Endothelial cell (in vitro differentiated cells): ENCODE measurements at places on chromosomes 7 and 10. TPM values are rescaled to one million over a fixed set of nuclear protein-coding genes. Genes with fewer than 3 reads are reported as not detected.

DNA sequence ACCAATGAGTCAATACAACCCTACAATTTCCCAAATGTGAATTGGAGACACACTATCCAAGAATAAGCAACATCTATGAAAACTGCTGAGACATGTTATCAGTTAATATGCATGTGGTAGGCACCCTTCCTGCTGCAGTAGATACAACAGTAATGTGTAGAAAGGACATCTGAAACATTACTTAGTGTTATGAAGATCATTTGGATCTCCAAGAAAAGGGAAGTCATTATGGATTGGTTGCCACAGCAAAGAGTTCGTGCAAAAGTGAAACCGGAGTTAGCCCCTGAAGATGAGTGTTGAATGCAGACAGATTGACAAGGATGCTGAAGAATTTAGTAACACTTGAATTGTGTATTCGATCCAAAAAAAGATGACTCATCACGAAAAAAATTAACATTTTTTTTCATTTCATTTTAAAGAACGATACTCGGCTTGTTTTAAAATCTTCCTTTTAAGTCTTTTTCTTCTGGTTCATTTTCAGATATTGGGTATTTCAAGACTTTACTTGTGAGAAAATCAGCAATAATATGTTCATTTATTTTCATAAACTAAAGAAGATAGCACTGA is 322.4 kb upstream of the KLF6 start:
- no peak overlapping the region for H3K4me3 ChIP-seq
- peaks cover 3% of the 10 kb centered on the region for H3K27me3 ChIP-seq
- H3K36me3 ChIP-seq: no peaks in the 10 kb centered on the region

- H3K36me3 ChIP-seq: no peaks in the 10 kb centered on the region
- no peak for DNase-seq
- H3K4me1 ChIP-seq: peaks cover 3% of the 10 kb centered on the region
- no peaks in the 10 kb centered on the region for H3K27me3 ChIP-seq
- no peak overlapping the region for H3K27ac ChIP-seq
These were observed 3.4 kb downstream of the GNAT3 start for GRCh38 chr7:80508440-80508839.

TSPAN13 gene
- total RNA-seq: 82.0 TPM

SUGCT gene
- 1.6 TPM for total RNA-seq

GRCh38 chr7:151456782-151457181 is 16.8 kb upstream of the CRYGN start:
- peaks cover 24% of the 10 kb centered on the region for H3K4me1 ChIP-seq
- no peak overlapping the region for H3K4me3 ChIP-seq
- peaks cover 3% of the 10 kb centered on the region for H3K27me3 ChIP-seq

OR6B1 gene
- not detected for total RNA-seq

ANKRD61 gene
- not detected for total RNA-seq

RADIL gene
- 2.4 TPM for total RNA-seq

DNA sequence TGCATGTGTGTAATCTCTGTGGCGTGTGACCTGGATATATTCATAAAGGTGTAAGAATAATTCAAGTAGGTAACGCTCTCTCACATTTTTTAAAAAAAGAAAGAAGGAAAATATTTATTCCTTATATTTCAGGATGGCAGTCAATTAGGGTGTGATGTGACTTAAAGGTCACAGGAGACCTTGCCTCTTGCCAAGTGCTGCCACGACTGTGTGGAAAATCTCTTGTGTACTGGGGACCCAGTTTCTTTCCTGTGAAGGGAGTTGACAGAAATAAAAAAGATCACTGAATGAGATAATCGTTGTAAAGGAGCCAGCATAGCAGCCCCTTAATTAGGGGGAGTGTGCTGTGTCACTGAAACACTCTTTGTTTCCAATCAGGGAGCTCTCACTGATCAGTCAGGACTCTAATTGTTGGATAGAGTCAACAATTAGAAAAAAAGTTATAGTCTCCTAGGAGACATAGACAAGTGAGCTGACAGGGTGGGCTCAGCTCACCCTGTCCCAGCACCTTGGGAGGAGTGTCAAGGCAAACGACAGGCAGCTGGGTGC is 31.1 kb downstream of the PTPRE start:
- peaks cover 33% of the 10 kb centered on the region for H3K4me1 ChIP-seq
- DNase-seq: no peak
- H3K27me3 ChIP-seq: peaks cover 14% of the 10 kb centered on the region
- H3K4me3 ChIP-seq: no peak overlapping the region

GRCh38 chr10:118003126-118003525 is 43.6 kb downstream of the RAB11FIP2 start:
- H3K4me1 ChIP-seq: no peaks in the 10 kb centered on the region
- peaks cover 3% of the 10 kb centered on the region for H3K36me3 ChIP-seq
- no peak overlapping the region for H3K27ac ChIP-seq
- no peaks in the 10 kb centered on the region for H3K27me3 ChIP-seq
- DNase-seq: no peak

- H3K36me3 ChIP-seq: no peaks in the 10 kb centered on the region
- peaks cover 16% of the 10 kb centered on the region for H3K4me1 ChIP-seq
- H3K4me3 ChIP-seq: no peak overlapping the region
These were observed 93.1 kb upstream of the DKK1 start for GRCh38 chr10:52220947-52221346.

DNA sequence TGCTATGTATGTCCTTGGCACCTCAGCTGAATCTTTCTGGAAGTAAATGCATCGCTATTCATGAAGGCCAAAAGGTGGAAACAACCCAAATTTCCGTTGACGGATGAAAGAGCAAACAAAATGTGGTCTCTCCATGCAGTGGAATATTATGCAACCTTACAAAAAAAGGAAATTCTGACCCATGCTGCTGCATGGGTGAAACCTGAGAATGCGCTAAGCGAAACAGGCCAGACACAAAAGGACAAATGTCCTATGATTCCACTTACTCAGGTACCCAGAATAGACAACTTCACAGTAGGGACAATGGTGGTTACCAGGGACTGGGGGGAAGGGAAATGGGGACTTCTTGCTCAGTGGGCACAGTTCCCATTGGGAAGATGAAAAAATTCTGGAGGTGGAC is 158.8 kb downstream of the CAMK1D start:
- peaks cover 2% of the 10 kb centered on the region for H3K27me3 ChIP-seq
- no peaks in the 10 kb centered on the region for H3K4me1 ChIP-seq
- H3K4me3 ChIP-seq: no peak overlapping the region
- no peaks in the 10 kb centered on the region for H3K36me3 ChIP-seq
- H3K27ac ChIP-seq: no peak overlapping the region

- no peak overlapping the region for H3K27ac ChIP-seq
- H3K4me3 ChIP-seq: no peak overlapping the region
- no peaks in the 10 kb centered on the region for H3K27me3 ChIP-seq
- no peaks in the 10 kb centered on the region for H3K36me3 ChIP-seq
- H3K4me1 ChIP-seq: no peaks in the 10 kb centered on the region
These were observed 893.9 kb downstream of the CCSER2 start for GRCh38 chr10:85222300-85222699.

CALHM1 gene
- total RNA-seq: not detected

DNA sequence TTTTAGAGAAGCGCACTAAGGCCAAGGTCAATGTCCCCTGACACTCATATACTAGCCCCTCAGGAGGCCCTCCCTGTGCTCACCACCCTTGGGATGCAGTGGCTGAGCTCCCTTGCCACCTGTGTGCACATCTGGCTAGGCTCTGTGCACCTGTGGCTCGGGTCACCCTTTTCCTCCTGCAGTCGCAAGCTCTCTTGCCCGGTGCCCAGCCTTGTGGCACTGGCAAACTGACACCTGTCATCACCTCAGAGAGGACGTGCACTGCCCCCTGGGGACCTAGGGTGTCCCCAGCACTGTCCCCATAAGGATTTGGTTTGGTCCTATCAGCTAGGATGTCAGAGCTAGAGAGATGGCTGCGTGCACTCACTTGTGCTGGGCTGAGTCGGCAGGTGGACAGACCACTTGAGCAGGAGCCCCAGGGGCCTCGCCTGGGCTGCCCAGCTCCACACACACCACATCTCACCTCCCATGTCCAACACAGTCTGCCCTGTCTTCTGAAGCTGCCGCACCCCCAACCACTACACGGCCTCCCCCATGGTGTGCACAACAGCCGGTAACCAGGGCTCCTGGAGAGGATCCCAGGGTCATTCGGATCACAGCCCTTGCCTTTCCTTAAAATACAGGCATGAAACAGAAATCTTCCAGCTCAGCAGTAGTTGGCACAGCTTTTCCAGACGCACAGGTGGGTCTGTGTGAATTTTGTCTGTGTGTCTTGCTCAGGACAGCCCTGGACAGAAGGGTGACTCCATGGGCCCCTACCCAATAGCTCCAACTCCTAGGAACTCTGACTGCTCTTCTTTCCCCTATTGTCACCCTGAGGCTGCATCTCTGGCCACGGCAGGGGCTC is 111.0 kb downstream of the GRID1 start:
- peaks cover 4% of the 10 kb centered on the region for H3K27me3 ChIP-seq
- no peak for DNase-seq
- no peak overlapping the region for H3K27ac ChIP-seq

DNA sequence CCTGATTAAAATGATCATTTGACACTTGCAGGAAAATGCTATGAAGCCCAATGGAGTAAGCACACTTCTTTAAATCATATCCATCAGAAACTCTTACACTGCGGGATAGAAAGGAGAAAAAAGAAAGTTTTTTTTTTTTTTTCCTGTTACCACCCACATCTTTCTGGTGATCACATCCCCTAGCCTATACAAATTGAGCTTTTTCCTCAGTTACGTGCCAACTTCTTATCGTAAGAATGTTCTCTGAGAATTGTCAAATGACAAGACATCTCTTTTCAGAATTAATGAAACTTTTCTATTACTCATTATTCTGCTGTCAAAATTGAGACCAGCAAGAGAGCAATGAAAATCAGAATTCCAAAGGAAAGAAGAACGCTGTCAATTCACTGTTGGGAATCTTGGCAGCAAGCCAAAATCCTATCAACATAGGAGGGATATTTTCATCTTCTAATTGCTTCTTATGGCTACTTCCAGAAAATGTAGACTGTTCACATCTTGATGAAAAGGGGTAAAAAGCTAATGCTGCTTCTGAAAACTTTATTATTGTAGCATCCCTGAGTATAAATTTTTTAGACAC is 179.5 kb downstream of the ADAM12 start:
- H3K4me1 ChIP-seq: no peaks in the 10 kb centered on the region
- H3K27me3 ChIP-seq: peaks cover 1% of the 10 kb centered on the region
- no peak overlapping the region for H3K4me3 ChIP-seq
- DNase-seq: no peak
- no peak overlapping the region for H3K27ac ChIP-seq
- H3K36me3 ChIP-seq: no peaks in the 10 kb centered on the region

MYH16 gene
- not detected for total RNA-seq

- H3K36me3 ChIP-seq: no peaks in the 10 kb centered on the region
- no peaks in the 10 kb centered on the region for H3K27me3 ChIP-seq
- DNase-seq: no peak
- no peaks in the 10 kb centered on the region for H3K4me1 ChIP-seq
These were observed 7.7 kb downstream of the DGKB start for GRCh38 chr7:14894826-14895225.

DNA sequence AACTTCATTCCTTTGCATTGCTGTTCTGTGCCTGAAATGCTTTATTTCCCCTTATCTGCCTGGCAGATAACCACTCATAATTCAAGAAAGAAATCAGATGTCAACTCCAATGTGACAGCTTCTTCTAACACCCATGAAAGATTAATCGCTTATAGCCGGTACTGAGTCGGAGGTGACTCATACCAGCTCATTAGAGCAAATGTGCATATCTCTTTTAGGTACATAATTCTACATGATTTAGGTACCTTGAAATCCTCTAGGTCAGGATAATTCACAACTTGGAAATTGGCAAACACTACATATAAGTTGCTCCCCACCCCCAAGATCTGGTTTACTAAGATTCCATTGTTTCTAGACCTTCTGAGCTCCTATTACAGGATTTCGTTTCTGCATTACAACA is 554.4 kb upstream of the SORCS1 start:
- DNase-seq: no peak
- no peaks in the 10 kb centered on the region for H3K36me3 ChIP-seq
- no peaks in the 10 kb centered on the region for H3K27me3 ChIP-seq
- no peak overlapping the region for H3K27ac ChIP-seq
- no peaks in the 10 kb centered on the region for H3K4me1 ChIP-seq

GRCh38 chr10:121624836-121625486 is 26.7 kb upstream of the FGFR2 start:
- no peak overlapping the region for H3K4me3 ChIP-seq
- no peaks in the 10 kb centered on the region for H3K36me3 ChIP-seq
- no peaks in the 10 kb centered on the region for H3K27me3 ChIP-seq

- H3K36me3 ChIP-seq: no peaks in the 10 kb centered on the region
- H3K4me1 ChIP-seq: peaks cover 24% of the 10 kb centered on the region
- H3K4me3 ChIP-seq: no peak overlapping the region
- peak overlapping the region; percentile 11 for H3K27ac ChIP-seq
These were observed 232.5 kb downstream of the SH2D4B start for GRCh38 chr10:80770239-80770638.

ITGB8 gene
- total RNA-seq: 0.69 TPM

DNA sequence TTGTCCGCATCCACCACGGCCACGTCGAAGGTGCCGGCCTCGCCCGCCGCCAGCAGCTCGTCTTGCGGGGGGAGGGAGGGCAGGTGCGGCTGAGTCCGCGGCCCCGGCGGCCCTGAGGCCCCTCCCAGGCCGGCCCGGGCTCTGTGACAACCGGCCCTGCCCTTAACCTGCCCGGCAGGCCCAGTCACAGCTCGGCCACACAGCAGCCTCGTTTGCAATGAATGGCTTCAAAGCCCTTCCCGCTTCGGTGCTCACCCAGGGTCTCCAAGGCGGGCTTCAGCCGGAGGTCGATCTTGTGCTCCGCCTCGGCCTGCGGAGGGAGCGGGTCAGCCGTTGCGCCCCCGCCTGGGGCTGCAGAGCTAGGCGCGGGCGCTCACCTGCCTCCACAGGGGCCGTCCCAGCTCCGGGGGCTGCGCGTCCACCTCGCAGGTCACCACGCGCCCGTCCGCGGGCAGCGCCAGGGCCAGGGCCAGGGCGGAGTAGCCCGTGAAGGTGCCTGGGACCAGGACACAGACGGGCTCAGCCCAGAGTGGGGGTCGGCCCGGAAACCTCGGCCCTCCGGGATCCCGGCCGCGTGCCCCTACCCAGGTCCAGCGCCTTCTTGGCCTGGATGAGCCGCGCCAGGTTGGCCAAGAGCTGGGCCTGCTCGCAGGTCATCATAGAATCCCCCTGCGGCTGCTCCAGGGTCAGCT is 928 bp downstream of the COMTD1 start:
- H3K4me3 ChIP-seq: no peak overlapping the region
- H3K27ac ChIP-seq: no peak overlapping the region
- peak; percentile 34 for DNase-seq
- H3K4me1 ChIP-seq: peaks cover 10% of the 10 kb centered on the region

GRCh38 chr10:114279901-114280644 is 41.0 kb downstream of the VWA2 start:
- DNase-seq: no peak
- H3K27ac ChIP-seq: no peak overlapping the region
- H3K36me3 ChIP-seq: no peaks in the 10 kb centered on the region
- no peak overlapping the region for H3K4me3 ChIP-seq

SORCS3 gene
- total RNA-seq: not detected

- peaks cover 11% of the 10 kb centered on the region for H3K27me3 ChIP-seq
- DNase-seq: no peak
- H3K36me3 ChIP-seq: peaks cover 6% of the 10 kb centered on the region
- H3K4me1 ChIP-seq: peaks cover 11% of the 10 kb centered on the region
These were observed 2.3 kb downstream of the HTRA1 start for GRCh38 chr10:122463466-122464249.
